Anterior cingulate cortex (tissue), 58 donors: ENCODE measurements at places on chromosomes 2 and 18.

DNA sequence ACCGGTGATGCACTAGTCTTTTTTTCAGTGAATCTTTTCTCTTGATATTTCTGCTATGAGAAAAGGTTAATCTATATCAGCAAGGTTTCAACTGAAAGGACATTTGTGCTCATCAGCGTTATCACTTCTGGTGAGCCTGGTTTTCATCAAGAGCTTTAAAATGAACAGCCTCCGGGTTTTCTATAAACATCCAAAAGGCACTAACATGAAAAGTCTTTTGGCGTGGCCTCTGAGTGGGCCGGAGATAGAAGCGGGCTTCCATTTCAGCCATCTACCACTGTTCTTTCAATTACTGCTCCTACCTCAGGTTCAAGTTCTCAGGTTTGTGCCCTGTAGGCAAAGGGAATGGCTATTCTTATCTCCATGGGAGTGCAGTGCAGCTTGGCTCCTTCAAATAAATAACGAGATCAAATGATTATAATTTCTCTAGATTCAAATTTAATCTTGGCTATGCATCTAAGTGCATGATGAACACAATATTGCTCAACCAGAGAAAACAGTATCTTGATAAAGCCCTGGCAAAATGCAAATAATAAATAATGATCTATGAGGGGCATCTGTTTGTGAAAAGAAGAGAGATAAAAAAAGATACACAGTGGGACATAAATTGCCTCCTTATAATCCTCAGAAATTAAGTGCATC is 314.8 kb downstream of the CDH2 start:
- no peak for DNase-seq

GRCh38 chr2:187075199-187075635 is 226.2 kb upstream of the ZSWIM2 start:
- no peak for DNase-seq

GRCh38 chr18:41687138-41687537 is 267.9 kb upstream of the PIK3C3 start:
- DNase-seq, result no peak

- DNase-seq, result no peak
Measured at GRCh38 chr18:57446322-57446721, 11.1 kb downstream of the ONECUT2 start.

DNA sequence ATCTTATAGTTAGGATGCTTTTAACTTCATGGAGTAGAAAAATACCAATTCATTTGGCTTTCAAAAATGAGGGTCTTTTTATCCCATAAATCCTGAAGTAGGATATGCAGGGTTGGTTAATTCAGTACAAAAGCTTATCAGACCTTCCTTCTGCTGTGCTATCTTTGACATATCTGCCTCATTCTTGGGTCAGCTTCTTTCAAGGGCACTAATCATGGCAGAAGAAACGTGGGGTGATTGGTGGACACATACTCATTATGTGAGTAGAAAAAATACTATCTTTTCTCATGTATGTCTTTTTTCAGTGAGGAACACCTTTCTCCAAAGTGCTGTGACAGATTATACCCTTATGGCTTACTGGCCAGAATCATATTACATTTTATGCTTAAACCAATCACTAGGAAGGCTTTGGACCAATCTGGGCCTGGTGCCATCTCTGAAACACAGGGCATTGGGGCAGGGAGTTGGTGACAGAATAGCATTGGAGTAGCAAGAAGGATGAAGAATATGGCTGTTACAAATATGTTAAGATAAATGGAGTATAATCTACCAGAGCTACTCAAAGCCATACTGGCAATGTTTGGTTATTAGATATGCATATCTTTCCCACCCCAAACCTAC is 10.1 kb downstream of the UGP2 start:
- DNase-seq, result no peak

GRCh38 chr2:220619525-220620220 is 952.4 kb downstream of the EPHA4 start:
- no peak for DNase-seq

DNA sequence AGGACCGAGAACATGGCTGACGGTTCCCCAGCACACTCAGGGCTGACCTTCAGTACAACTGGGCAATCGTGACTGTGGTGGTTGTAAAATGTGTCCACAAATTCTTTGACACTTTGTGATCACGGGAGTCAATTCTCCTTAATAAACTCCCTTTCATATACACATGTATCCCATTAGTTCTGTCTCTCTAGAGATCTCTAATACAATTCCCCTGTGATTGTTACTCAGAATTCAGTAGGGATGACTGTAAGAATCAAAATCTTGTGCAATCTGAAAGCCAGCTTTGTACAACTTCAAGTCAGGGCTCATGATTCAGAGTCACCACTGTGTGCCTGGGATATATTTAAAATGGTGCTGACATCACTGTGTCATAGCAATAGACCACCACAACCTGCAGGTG is 89.5 kb upstream of the LMAN1 start:
- no peak for DNase-seq

DNA sequence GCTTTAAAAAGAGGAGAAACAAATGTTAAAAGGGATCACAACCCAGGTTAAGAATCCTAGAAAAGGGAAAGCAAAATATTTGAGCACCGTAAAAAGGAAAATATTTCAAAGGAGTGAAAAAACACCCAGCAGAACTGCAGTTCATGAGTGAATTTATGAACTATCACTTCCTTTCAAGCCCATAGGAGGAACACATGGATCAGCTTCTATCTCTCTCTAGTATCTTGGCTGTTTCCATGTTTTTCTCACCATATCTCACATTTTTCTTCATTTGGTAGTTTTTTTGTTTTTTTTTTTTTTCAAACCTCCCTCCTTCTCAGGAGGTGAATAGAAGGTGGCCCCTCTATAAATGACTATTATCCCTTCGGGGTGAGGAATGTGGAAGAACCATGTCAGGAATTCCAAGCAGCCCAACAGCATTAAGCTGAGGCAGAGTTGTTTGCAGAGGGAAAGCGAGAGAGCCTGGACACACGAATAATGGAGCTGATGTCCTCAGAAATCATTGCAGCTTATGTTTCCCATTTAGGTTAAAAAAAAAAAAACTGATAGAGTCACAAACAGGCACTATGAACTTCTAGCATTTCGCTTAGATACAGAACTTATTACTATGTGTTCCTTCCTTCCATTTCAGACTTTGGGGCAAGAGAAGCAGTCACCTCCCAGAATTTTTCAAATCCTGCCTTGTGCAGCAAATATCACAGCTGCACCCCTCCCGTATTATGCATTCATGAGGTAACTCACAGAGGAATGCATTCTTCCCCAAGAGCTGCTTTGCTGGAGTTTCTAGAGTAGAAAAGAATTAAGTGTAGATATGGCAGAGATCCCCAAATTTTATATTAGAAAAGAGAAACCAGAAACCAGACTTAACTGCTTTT is 315.6 kb downstream of the IRS1 start:
- no peak for DNase-seq

DNA sequence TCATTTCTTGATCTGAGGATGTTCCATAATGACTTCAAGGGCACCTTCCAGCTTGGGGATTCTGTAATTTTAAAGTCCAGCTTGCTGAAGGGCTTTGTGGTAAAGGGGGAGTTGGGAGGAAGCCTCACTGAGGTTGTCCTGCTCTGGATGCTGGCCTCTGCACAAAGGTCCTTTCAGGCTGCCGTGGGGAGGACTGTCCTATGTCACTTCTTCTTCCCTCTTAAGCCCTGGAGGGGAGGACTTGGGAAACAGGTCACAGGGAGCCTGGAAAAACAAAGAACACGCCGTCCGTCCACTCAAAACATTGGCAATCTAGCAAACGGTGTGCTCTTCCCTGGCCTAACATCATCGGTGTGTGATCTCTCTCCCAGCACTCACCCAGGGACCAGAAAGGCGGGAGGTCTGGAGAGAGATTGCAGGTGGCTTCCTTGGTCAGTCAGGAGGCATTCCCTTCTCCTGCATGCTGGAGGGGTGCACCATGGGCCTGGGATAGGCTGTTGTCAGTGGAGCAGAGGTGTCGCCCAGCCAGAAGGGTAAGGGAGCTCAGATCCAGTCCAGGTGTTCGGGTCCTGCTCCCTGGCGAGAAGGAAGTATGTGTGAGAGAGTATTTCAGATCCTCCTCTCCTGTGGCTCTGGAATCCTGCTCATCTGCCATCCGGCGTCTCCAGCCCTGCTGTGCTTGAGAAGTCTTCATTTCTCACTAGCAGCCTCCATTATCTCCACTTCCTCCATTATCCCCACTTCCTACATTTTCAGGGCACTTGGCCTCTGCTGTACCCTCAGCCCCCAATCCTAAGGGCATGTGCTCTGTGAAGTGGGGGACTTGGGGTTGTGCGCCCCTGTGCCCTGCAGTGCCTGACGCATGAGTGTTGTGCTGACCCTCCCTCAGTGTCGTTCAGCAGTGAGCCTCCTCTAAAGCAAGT is 20.1 kb downstream of the ASAP2 start:
- no peak for DNase-seq

DNA sequence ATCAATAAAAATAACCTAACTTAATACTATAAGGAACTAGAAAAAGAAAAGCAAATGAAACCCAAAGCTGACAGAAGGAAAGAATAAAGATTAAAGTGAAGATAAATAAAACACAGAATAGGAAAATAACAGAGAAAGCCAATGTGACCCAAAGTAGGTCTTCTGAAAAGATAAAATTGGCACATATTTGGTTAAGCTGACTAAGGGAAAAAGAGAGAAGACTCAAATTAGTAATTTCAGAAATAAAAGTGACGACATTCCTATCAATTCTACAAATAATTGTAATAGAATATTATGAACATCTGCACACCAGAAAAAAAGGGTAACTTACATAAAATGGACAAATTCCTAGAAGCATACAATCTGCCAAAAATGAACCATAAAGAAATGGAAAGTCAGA is 30.2 kb downstream of the ROCK1 start:
- DNase-seq, result no peak

DNA sequence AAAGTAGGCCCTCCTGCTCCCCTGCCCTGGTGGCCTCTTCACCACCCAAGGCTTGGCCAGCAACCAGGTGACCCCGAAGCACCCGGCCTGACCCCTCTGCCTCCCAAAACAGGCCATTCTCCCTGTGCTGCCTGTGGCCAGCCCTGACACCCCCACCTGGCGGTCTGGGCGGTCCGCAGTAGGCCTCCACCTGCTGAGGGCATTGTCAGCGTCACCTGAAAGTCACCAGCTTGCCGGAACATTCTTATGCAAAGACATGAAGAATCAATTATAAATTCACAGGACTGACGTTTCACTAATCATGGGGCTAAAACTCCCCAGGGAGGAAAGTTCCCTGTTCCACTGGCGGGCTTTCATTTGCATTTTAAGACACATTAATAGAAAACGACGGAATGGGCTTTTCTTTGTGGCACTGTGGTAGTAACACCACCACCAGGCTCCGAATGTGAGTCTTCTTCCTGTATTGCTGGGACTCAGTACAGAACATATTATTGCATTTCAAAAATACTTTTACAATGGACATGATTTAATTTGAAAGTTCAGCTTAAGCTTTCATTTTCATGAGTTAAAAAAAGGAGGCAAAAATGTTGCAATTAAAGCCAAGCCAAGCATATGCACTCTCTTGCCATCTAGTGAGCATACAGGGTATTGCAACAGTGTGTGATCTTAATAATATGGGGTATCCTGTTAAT is 57.4 kb downstream of the ADI1 start:
- no peak for DNase-seq

DNA sequence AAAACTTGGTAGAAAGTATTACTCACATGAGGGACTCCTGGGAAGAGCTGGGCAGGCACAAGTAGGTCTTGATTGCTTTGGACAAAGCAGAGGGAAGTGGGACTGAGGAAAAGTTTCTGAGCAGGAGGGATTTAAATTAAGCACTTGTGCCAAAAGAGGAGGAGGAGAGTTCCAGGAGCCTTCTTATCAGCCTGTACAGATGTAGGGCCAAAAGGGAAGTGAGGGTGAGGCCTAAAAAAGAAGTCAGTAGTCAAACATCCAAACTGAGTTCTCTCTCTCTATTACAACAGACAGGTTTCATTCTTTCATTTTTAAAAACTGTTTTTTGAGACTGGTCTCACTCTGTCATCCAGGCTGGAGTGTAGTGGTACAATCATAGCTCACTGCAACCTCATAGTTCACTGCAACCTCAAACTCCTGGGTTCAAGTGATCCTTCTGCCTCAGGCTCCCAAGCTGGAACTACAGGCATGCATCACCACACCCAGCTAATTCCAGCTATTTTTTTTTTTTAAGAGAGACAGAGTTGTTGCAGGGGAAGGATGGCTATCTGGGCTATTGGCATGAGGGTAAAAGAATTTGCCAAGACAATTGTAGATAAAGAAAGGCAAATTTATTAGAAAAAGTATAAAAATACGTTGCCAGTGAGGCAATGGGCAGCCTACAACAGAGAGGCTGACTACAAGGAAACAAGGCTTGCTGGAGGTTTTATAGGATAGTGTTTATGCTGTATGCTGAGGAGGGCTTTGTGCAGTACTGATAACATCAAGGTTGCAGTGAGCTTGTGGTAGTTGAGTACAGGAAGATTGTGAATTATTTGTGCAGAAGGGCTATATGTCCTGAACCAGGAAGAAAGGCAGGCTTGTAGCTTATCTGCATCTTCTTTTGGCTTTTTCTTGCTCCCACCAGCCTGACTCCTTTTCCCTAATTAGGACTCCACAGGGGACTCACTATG is 29.0 kb downstream of the CFAP210 start:
- DNase-seq, result no peak

- no peak for DNase-seq
Measured at GRCh38 chr2:8882094-8882493, 44.7 kb upstream of the KIDINS220 start.

GRCh38 chr18:48589797-48590519 is 51.1 kb downstream of the CTIF start:
- DNase-seq, result peak; percentile 70

GRCh38 chr2:217843324-217843723 is 159.5 kb downstream of the TNS1 start:
- no peak for DNase-seq

- no peak for DNase-seq
Measured at GRCh38 chr2:169129703-169130243, 60.4 kb downstream of the DHRS9 start.

GRCh38 chr2:96131152-96131812 is 7.0 kb downstream of the ASTL start:
- DNase-seq, result no peak

DNA sequence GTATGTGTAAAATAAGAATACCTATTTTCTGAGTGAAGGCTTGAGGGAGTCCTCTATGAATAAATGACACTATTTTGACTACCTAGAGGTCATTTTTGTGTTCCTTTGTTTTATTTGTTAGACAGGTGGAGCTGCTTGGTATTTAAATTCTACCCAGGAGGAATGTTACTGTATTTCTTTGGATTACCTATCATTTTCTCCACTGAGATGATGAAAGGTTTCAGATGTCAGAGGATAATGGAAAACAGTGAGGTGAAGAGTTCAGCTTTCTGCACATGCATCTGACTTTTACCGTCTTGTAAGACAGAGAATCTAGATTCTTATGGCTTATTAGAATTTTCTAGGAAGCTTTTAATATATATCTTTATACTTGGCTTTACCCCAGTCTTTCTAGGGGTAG is 689.8 kb upstream of the NXPH2 start:
- DNase-seq, result no peak

DNA sequence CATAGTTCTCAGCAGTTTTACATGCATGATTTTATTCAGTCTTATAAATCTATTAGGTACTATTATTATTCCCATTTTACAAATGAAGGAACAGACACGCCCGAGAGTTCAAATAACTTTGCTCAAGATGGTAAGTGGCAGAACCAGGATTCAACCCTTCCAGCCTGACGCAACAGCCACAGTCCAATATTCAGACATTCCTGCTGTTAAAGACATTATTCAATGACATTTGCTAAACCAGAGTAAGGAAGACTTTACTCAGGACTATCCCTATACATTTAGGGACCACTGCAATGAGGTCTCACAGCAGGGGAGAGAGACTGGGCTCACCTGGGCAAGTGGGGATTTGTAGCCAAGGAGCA is 29.4 kb upstream of the IGFBP2 start:
- DNase-seq, result no peak

GRCh38 chr18:79798999-79799370 is 1.2 kb downstream of the KCNG2 start:
- no peak for DNase-seq

GRCh38 chr2:27890146-27890923 is at the start of the genes BABAM2 and RBKS:
Gene BABAM2, plus strand, starts transcription at chr2:27890729. Its CDS starts 3,828 bp downstream, at chr2:27894557.
Gene RBKS, minus strand, starts transcription at chr2:27890387. Its CDS starts 42 bp downstream, at chr2:27890345.
- peak; percentile 72 for DNase-seq
